ENCODE measurements at places on chromosomes 13 and 19. TPM values are rescaled to one million over a fixed set of nuclear protein-coding genes. Genes with fewer than 3 reads are reported as not detected.
A peak's percentile ranks its signal among the peaks of the same experiment; 100 is the strongest.

GRCh38 chr13:47213047-47213446, 316.2 kb upstream of the HTR2A start:
- no peak overlapping the region for H3K27ac ChIP-seq
- no peaks in the 10 kb centered on the region for H3K36me3 ChIP-seq
- DNase-seq = no peak
- no peaks in the 10 kb centered on the region for H3K27me3 ChIP-seq
- no peaks in the 10 kb centered on the region for H3K4me1 ChIP-seq

DNA sequence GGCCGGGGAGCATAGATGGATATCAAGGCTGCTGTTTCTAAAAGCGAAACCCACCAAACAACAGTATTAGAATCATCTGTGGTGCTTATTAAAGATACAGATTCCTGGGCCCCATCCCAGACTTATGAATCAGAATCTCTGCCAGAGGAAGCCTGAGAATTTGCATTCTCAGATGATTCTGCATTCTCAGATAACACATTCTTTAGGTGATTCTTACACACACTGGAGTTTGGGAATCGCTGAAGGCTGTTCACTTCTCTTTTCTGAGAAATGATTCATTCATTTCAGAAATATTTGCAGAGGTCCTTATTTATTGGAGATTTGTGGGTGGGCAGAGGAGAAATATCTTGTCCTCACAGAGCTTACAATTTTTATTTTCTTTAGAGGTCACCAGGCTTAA, 24.4 kb downstream of the ALOX5AP start:
- DNase-seq = no peak
- H3K27ac ChIP-seq = no peak overlapping the region
- no peak overlapping the region for H3K4me3 ChIP-seq

DNA sequence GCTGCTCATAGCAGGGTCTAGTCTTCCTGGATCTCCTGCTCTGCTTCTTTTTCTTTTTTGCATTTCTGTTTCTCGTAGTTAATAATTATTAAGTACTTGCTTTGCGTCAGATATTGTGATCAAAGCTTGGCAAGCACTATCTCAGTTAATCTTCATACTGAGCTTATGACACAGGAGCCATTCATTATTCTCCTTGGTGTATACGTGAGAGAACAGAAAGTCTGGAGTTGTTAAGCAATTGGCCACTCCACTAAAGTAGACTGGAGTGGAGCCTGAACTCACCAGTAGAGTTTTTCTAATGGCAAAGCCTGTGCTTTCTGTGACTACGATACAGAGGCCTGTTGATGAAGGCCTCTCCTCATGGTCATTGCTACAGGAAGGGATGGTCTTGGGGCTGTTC, 285.9 kb downstream of the RFC3 start:
- no peak overlapping the region for H3K4me3 ChIP-seq
- no peak for DNase-seq
- H3K27me3 ChIP-seq = no peaks in the 10 kb centered on the region
- no peaks in the 10 kb centered on the region for H3K36me3 ChIP-seq
- H3K27ac ChIP-seq = no peak overlapping the region

GRCh38 chr19:17720440-17720839, 1.2 kb downstream of the MAP1S start:
- peak overlapping the region; percentile 58 for H3K4me3 ChIP-seq
- peaks cover 26% of the 10 kb centered on the region for H3K4me1 ChIP-seq
- no peaks in the 10 kb centered on the region for H3K36me3 ChIP-seq

DNA sequence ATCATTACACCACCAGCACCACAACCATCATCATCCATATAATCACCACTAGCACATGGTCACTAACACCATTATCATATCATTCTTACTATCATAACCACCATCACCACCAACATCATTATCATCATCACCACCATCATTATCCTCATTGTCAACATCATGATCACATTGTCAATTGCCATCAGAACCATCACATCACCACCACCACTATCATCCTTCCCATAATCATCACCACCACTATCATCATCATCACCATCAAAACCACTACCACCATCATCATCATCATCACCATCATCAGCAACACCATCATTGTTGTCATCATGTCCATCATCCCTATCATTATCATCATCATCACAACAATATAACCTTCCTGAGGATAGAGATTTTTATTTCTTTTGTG, 58.1 kb downstream of the MBD3L1 start:
- no peaks in the 10 kb centered on the region for H3K36me3 ChIP-seq
- H3K4me1 ChIP-seq = no peaks in the 10 kb centered on the region
- H3K4me3 ChIP-seq = no peak overlapping the region
- no peak for DNase-seq
- no peaks in the 10 kb centered on the region for H3K27me3 ChIP-seq

GRCh38 chr13:91563799-91564198, 165.4 kb downstream of the GPC5 start:
- no peaks in the 10 kb centered on the region for H3K27me3 ChIP-seq
- no peak for DNase-seq
- no peak overlapping the region for H3K4me3 ChIP-seq
- H3K27ac ChIP-seq = no peak overlapping the region
- no peaks in the 10 kb centered on the region for H3K36me3 ChIP-seq

DNA sequence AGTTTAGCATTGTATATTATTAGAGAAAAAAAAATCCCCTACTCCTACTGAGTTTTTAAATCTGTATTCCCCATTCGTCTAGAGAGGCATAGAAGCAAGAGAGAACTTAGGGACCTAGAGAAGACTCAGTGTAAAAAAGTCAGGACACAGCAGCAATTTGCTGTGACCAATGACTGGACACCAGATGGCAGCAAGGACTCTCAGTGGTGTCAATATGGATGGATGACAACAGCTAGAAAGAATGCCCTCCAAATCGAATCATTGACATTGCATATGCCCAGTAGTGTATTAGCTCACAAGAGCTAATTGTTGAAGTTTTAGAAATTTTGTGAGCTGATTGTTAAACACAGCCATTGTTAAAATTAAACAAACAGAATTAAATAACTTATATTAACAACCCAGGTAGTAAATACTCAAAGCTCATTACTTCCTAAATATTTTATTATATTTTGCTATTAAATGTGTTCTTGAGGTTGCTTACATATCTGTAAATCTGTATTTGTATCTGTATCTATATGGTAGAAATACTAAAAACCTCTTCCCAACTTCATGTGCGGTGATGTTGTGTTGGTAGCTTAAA, 43.9 kb downstream of the SIAH3 start:
- no peaks in the 10 kb centered on the region for H3K36me3 ChIP-seq
- H3K27me3 ChIP-seq = no peaks in the 10 kb centered on the region
- no peak overlapping the region for H3K27ac ChIP-seq

DNA sequence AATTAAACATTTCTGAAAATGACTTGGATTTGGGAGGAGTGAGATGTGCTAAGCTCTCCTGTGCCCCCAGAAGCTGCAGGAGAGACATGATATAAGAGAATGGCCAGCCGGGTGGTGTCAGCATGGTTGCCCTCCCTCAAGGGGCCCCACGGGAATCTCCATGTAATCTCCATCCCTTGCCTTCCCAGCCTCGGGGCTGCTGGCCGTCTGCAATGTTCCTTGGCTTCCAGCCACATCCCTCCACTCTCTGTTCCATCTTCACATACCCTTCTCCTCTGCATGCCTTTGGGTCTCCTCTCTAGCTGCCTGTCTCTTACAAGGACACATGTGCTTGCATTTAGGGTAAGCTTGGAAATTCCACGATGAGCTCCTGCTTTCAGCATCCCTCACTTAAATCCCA, 172.0 kb downstream of the TSHZ3 start:
- no peaks in the 10 kb centered on the region for H3K36me3 ChIP-seq
- no peak for DNase-seq
- H3K4me3 ChIP-seq = no peak overlapping the region

DNA sequence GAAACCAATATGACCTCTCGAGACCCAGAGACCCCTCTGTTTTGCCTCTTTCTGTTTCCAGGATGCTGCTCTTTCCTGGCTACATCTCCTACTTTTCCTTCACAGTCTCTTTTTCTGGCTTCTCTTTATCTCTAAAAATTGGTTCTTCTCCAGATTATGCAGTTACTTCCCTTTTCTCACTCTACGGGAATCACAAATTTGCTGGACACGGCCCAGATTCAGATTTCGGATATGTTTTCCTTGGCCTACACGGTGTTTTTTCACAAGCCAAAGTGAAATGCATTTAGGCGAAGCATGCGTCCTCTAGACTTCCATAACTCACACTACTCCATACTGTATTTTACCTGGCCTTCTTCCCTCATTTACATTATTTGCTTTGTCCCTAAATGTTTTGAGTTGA, 214.7 kb upstream of the MIR17HG start:
- no peak overlapping the region for H3K27ac ChIP-seq
- H3K36me3 ChIP-seq = no peaks in the 10 kb centered on the region
- H3K4me3 ChIP-seq = no peak overlapping the region
- H3K27me3 ChIP-seq = no peaks in the 10 kb centered on the region

DNA sequence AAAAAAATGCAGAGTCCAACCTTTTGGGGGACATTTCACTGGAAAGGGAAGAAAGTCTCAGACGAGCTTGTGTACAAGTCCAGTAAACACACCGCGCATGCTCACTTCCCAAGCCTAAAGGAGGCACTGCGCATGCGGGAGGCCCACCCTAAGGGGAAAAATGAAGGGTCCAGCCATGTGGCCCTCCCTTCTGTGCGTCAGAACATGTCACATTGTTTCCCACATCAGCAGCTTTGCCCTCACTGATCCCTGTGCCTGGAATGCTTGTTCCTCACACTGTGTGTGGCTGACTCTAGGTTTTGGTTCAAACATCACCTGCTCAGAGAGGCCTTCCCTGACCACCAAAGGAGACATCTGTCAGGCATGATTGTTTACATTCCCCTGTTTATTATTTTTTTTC, 4.4 kb downstream of the ELSPBP1 start:
- H3K4me3 ChIP-seq = no peak overlapping the region
- no peak for DNase-seq
- H3K36me3 ChIP-seq = no peaks in the 10 kb centered on the region

- no peak overlapping the region for H3K4me3 ChIP-seq
- H3K27ac ChIP-seq = no peak overlapping the region
- H3K27me3 ChIP-seq = no peaks in the 10 kb centered on the region
- DNase-seq = no peak
Observed at GRCh38 chr13:111486801-111487200, 166.4 kb downstream of the TEX29 start.

GRCh38 chr13:37059848-37060192, 332 bp upstream of the SUPT20H start:
- H3K36me3 ChIP-seq = no peaks in the 10 kb centered on the region
- H3K27ac ChIP-seq = peak overlapping the region; percentile 93

GRCh38 chr13:111943229-111943795, 123.6 kb upstream of the SOX1 start:
- H3K27ac ChIP-seq = no peak overlapping the region
- H3K4me1 ChIP-seq = no peaks in the 10 kb centered on the region
- no peak overlapping the region for H3K4me3 ChIP-seq
- H3K27me3 ChIP-seq = peaks cover 5% of the 10 kb centered on the region
- DNase-seq = no peak

DNA sequence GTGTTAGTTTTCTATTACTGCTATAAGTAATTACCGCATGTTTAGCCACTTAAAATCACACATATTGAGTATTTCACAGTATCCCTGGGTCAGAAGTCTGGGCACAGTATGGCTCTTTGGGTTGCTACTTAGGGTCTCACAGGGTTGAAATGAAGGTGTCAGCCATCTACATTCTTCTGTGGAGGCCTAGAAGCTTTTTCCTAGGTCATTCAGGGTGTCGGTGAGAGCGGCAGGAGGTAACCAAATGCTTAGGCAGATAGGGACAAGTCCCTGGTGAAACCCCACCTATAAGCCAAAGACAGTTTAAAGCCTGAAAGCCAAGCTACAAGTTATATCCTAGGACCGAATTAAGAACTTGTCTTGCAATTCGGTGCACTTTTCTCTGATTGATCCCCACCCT, 856.7 kb downstream of the PCDH17 start:
- DNase-seq = no peak
- H3K27me3 ChIP-seq = no peaks in the 10 kb centered on the region
- no peak overlapping the region for H3K4me3 ChIP-seq
- H3K4me1 ChIP-seq = no peaks in the 10 kb centered on the region

DNA sequence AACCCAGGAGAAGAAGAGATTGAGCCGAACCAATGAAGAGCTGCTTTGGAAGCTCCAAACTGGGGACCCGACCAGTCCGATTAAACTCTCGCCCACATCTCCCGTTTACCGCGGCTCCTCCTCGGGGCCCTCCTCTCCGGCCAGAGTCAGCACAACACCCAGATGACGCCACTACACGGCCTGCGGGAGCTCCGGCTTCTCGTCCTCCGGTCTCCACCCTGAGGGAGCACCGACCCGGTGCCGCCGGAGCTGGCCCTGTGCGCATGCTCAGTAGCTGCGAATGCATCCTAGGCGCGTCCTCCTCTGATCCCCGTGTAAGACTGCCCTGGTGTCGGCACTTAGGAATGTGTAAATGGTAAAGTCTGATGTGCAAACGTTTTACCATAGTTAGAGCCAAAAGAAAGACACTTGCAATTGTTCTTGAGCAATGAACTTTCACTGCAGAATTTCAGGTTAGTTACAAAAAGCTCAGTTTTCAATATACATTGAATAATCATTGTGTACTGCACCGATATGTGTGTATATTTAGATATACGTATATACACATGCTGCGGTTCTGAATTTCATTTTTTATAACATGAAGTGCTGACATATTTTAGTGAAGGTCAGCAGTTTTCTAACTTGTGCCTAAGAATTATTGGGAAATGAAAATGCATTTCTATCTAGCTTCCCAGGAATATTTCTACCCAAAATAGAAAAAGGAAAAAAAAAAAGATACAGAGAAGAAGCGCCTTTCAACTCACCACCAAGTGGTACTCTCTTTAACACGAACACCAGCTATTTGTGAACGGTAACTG, 92.2 kb downstream of the SLC7A1 start:
- no peaks in the 10 kb centered on the region for H3K36me3 ChIP-seq
- DNase-seq = no peak
- H3K4me3 ChIP-seq = no peak overlapping the region
- no peak overlapping the region for H3K27ac ChIP-seq
- peaks cover 8% of the 10 kb centered on the region for H3K4me1 ChIP-seq

DNA sequence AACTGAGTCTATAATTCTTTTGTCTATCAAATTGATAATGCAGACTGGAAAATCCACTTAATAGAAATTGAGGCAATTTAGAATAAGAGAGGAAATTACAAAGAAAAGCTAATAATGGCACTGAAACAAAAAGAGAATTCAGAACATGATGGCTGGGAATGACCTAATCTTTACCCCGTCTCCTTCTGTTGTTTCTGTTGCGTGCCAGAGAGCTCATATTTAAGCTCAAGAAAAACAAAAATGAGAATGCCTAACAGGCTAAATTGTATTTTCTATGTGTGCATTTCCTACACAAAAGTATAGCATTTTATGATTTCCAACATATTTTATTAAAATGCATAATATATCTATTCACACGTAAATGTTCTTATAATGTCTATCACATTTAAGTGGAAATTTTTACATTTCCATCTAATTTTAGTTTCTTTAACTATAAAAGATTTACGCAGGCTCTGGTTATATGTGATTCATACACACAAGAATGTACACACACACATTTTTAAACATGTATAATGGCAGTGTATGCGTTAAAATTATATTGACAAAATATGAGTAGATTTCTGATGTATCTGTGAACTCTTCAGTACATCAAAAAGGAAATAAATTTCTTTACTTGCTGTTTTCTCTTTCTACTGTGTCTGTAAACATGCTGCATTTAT, 432.3 kb downstream of the SLITRK6 start:
- H3K4me1 ChIP-seq = no peaks in the 10 kb centered on the region
- H3K27me3 ChIP-seq = no peaks in the 10 kb centered on the region
- no peaks in the 10 kb centered on the region for H3K36me3 ChIP-seq
- H3K27ac ChIP-seq = no peak overlapping the region
- H3K4me3 ChIP-seq = no peak overlapping the region

MYBPC2 gene
- 0.98 TPM for total RNA-seq

GIPC1 gene
- 94.6 TPM for total RNA-seq

C19orf85 gene
- not detected for total RNA-seq

FFAR1 gene
- not detected for total RNA-seq

C19orf73 gene
- 0.82 TPM for total RNA-seq

CGB3 gene
- total RNA-seq = not detected
